Muscle of leg (tissue), 16 donors: ENCODE measurements at places on chromosomes 5 and 9. TPM values are rescaled to one million over a fixed set of nuclear protein-coding genes. Genes with fewer than 3 reads are reported as not detected.

Gene HTR4
- polyA plus RNA-seq, result not detected

Gene TAF1L
- 0.05 TPM for polyA plus RNA-seq

GRCh38 chr9:98318041-98318790 lies 62.8 kb upstream of the TBC1D2 start:
- no peaks in the 10 kb centered on the region for H3K4me1 ChIP-seq
- H3K27me3 ChIP-seq, result peaks cover 2% of the 10 kb centered on the region
- no peak overlapping the region for H3K4me3 ChIP-seq
- DNase-seq, result no peak

Gene ANKRD31
- polyA plus RNA-seq, result 0.13 TPM

Gene PCDHB11
- 2.5 TPM for polyA plus RNA-seq
